Astrocyte of the spinal cord (primary cell): ENCODE measurements at places on chromosomes 7 and 10.

- DNase-seq = no peak
These were observed 433.7 kb upstream of the TPK1 start for GRCh38 chr7:145269418-145270161.

DNA sequence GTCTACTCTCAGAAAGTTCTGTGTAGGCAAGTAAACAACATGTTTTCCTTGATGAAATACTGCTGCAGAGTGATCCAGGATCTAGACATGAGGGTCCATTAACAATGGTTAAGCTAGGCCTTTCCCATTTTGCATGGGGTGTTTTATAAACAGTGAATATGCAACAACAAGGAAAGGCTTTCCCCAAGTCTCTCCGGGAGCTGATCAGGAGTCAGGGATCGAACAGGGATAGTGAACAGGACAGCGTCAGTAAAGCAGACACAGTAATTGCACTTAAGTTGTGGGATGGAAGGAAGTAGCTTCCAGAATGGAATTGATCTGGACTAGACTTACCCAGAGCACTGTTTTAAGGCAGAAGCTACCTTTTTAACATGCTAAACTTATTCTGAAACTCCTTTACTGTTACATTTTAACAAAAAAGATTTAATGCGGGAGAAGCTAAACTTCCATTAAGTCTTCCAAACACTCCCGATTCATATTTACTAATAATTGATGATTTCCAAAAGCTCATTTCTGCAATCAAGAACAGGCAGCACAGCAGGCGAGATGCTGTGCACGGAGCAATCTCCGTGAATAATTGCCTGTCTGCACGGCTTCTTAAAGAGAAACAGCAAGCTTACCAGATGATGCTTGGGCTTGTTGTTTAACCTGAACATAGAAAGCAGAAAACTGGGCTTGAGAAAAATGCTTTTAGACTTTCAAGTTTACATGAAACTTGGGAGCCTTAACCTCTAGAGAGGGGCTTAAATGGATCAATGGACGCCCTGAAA, 50.3 kb upstream of the DOCK1 start:
- DNase-seq = no peak

GRCh38 chr10:75538144-75538543, 106.7 kb downstream of the LRMDA start:
- no peak for DNase-seq

- no peak for DNase-seq
These were observed 3.8 kb downstream of the MCM10 start for GRCh38 chr10:13165177-13165576.

DNA sequence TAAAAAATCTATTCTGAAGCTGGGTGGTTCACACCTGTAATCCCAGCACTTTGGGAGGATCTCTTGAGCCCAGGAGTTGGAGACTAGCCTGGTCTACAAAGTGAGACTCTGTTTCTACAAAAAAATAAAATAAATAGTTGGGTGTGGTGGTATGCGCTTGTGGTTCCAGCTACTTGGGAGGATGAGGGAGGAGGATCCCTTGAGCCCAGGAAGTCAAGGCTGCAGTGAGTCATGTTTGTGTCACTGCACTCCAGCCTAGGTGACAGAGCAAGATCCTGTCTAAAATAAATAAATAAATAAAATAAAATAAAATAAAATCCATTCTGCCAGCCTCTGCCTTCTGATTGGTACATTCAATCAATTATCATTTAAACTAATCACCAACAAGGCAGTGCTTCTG, 17.5 kb downstream of the ZNF33A start:
- DNase-seq = no peak

DNA sequence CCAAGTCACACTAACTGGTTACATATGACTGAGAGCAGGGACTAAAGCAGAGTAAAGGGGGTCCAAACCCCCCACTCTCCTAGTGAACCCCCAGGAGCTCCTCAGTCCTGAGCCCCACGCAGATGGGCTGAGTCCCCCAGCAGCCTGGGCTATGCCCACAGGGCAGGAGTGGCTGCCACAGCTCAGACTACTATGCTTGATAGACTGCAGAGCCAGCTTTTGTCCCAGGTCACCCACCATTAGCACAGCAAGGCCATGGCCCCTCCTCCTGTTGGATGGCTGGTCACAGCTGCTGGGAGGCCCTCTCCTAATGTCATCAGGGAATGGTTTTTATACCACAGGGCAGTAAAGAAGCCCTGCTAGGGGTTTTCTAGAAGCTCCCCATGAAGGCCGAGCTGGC, 46.3 kb upstream of the FGFR2 start:
- no peak for DNase-seq

- peak; percentile 61 for DNase-seq
These were observed 25.8 kb downstream of the STEAP1 start for GRCh38 chr7:90180011-90180585.

DNA sequence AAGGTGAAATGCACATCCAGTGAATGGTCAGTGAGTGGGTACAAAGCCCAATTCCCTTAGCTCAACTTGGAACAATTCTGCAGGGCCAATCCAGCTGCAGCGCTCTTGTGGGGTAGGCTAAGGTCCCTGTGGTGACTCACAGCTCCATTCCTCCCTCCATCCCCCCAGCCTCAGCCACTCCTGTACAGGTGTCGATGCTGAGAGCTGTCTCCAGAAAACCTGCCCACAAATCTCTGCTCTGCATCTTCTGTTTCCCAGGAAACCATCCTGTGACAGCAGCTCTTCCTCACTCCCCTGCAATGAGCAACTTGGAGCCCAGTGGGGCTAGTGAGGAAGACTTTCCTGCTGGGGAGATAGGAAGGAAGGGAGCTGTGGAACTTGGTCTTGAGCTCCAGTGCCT, 244.7 kb upstream of the GPR26 start:
- no peak for DNase-seq

DNA sequence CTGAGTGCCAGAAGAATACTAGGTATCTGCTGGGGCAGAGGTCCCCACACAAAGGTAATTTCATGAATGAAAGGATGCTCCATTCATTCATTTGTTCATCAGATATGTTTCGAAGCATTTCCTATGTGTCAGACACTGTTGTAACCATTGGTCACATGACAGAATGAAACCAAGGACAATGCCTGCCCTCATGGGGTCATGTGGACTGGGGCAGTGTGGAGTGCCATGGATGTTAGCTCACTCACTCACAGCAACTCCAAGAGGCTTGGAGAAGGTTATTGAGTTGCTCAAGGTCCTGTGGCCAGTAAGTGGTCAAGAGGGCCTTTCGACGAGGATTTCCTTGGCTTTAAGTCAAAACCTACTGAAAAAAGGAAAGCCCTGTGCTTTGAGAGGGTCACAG, 223.5 kb downstream of the ARHGAP12 start:
- DNase-seq = no peak

- DNase-seq = no peak
These were observed 849.9 kb upstream of the GHITM start for GRCh38 chr10:83289373-83289772.

DNA sequence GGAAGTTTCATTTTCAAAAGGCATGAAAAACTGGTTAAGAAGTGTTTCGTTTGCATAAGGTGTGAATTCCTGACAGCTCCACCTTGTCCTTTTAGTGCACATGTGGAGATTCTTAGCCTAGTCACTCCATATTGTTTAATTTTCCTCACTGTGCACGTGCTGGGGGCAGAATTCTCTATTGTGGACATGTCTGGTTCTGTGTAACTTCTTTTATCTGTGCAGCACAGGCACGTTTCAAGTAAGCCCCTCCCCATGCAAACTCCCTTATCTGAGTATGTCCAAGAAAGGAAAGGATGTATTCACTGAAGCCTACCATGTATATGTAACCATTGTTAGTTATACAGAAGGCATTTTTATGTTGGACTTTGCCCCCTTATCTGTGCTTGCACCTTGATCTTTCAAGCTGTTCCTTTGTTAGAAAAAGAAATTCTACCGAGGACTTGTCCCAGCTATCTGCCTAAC, 1346.3 kb downstream of the REEP3 start:
- no peak for DNase-seq

DNA sequence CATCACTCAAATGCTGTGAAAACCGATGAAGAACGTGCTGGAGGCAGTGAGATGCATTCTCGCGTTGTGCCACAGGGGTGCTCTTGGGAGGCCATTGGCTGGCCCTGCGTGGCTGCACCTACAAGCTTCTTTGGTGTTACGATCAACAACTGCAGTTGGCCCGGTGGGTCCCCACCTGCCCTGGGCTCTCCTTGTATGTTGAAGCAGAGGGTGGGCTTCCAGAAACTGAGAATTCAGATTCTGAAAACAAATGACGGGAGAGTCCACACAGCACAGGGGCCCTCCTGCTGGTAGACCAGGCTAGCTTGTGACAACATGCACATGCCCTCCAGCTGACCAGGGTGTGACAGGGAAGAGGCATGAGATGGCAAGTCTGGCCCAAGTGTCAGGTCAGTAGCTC, 23.7 kb upstream of the DDC start:
- no peak for DNase-seq

DNA sequence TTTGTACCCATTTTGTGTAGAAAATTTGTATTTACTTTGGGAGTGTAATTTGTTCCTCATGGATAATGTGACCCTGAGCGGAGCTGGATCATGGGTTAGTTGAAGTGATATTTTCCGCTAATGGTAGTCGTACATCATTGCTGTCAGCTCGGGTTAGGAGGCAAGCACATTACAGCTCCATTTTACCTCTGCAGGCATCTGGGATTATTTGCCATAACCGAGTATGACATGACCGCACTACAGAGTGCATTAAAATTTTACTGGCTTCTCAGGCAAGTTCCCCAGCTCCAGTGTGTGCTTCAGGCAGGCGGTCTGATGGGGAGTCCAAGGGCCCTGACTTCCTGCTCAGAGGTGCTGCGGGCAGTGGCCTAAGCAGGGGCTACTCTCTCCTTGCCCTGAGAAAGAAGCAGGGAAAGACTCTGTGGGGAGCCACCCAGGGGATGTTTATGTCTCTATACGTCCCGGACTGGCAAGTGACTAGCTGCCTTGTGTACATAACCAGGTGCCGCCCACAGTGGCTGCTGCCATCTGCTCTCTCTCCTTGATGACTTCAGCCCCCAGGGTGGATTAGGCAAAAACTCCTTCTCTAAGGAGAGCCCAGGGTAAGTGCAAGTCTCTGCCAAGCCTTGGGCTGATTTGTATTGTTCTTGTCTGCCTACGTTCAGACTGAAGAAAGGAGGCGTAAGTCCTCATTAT, 685.3 kb upstream of the GALNT17 start:
- DNase-seq = no peak

GRCh38 chr10:100607439-100607838, 71.7 kb downstream of the HIF1AN start:
- DNase-seq = no peak

DNA sequence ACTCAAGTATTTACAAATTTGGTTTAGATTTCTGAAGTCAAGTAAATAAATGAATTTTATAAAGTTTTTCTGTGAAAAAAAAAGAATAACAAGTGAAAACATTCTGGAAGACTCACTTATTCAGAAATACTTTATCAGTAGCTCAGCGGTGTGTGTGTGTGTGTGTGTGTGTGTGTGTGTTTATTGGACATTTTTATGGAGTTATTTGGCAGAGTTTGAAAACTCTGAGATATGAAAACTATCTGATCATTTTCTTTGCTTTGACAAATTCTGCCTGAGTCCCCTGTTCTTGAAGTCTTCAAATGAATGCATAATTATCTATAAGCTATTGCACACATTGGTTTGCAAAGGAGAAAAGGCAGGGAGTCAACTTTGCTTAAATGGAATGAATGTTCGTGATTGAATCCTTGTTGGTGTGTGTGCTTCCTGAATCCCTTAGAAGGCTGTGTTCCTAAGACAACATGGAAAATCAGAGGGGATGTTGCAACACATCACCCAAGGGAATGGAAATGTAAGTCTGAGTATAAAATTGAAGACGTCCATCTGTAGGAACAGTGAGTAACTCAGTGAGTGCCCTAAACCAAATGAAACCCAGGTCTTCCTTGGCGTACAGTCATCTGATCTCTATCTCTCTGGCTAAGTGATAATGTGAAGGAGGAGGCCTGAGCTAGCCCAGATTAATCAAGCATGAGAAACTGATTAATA, 160.9 kb downstream of the REEP3 start:
- DNase-seq = peak; percentile 45

GRCh38 chr10:117313641-117314040, 61.6 kb downstream of the PDZD8 start:
- no peak for DNase-seq
